ENCODE measurements at places on chromosomes 5 and 9. TPM values are rescaled to one million over a fixed set of nuclear protein-coding genes. Genes with fewer than 3 reads are reported as not detected.

DNA sequence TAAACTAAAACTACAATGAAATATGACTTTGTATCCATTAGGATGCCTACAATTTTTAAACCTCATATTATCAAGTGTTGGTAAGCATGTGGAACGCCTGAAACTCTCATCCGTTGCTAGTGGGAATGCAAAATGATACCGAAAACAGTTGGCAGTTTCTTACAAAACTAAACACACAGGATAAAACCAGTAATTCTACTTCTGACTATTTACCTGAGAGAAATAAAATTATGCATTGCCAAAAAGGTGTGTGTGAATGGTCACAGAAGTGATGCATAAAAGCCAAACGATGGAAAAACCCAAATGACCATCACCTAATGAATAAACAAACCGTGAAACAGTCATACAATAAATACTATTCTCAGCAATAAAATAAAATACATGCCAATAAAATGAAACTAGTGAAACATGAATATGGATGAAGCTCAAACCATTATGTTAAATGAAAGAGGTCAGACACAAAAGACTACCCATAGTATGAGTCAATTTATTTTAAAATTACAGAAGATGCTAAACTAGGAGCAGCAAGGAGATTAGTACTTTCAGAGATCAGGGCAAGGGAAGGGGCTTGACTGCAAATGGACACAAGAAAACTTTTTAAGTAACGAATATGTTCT, 13.4 kb downstream of the AUH start:
- H3K36me3 ChIP-seq: peaks cover 2% of the 10 kb centered on the region
- H3K4me3 ChIP-seq: no peak overlapping the region
- no peaks in the 10 kb centered on the region for H3K4me1 ChIP-seq
- no peaks in the 10 kb centered on the region for H3K27me3 ChIP-seq

MSX2 gene
- not detected for total RNA-seq

PCDHB8 gene
- not detected for total RNA-seq

DNA sequence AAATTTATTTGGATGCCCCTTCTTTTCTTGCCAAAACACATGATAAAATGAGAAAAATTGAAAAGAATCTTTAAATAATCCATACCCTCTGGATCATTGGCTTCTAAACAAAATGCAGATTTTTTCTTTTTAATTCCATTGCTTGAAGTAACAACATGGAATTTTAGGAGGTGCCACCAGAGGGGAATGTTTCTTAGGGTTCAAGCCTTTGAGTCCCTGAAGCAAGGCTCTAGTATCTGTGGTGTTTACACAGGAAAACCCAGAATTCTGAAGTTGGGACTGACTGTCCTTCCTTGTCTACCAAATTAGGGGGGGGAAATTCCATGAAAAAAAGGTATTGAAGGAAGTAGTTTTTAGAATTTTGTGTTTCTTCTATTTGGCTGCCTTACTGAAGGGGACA, 69.4 kb downstream of the LMNB1 start:
- DNase-seq: no peak
- H3K36me3 ChIP-seq: peaks cover 2% of the 10 kb centered on the region
- H3K27me3 ChIP-seq: no peaks in the 10 kb centered on the region
- peaks cover 14% of the 10 kb centered on the region for H3K4me1 ChIP-seq
- no peak overlapping the region for H3K4me3 ChIP-seq
- H3K27ac ChIP-seq: peak overlapping the region; percentile 87

All from T-helper 17 cell (primary cell).